ENCODE measurements at places on chromosomes 7 and 10. TPM values are rescaled to one million over a fixed set of nuclear protein-coding genes. Genes with fewer than 3 reads are reported as not detected.

Gene SLC26A3
- 3,779 TPM for total RNA-seq

Gene CPVL
- total RNA-seq, result 0.75 TPM

Gene FAM131B
- total RNA-seq, result 7.1 TPM

Gene CALML5
- total RNA-seq, result not detected

Gene C10orf143
- 3.8 TPM for total RNA-seq

Gene SH2D4B
- not detected for total RNA-seq

Gene ZNF727
- total RNA-seq, result 0.79 TPM

Gene TMEM236
- 44.1 TPM for total RNA-seq

Gene AKAP9
- total RNA-seq, result 242 TPM

Gene MLXIPL
- 21.9 TPM for total RNA-seq

Gene NYAP1
- total RNA-seq, result 1.4 TPM

Gene CYP26C1
- not detected for total RNA-seq

Gene DYDC1
- not detected for total RNA-seq

Gene STAMBPL1
- total RNA-seq, result 119 TPM

Gene KLF14
- 3.0 TPM for total RNA-seq

Gene HYAL4
- not detected for total RNA-seq

Gene BAIAP2L1
- 39.8 TPM for total RNA-seq

GRCh38 chr10:73955719-73956118 lies 42.2 kb upstream of the VCL start:
- DNase-seq, result no peak

- no peak for DNase-seq
Measured at GRCh38 chr10:132572545-132572937, 35.0 kb downstream of the INPP5A start.

- DNase-seq, result no peak
Measured at GRCh38 chr10:120891365-120891764, 40.2 kb downstream of the WDR11 start.

- DNase-seq, result no peak
Measured at GRCh38 chr10:24891823-24892222, 60.6 kb downstream of the PRTFDC1 start.

GRCh38 chr10:15515202-15515601 lies 144.1 kb upstream of the FAM171A1 start:
- peak; percentile 46 for DNase-seq

DNA sequence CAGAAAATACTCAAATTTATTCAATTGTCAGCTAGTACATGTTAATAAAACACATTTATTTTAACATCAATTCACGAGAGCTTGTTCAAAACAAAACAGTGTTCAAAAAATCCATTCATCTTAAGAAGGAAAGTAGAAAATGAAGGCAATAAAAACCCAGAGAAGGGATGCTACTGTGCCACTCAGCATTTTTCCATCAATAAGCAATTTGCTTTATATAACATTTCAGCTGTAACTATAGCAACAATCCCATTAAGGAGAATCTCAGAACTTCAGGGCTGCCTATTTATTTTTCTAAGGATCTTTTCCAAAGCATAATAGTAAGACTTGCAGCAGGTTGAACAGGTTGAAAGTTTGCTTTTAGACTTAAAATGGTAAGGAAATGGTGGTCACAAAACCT lies 190.5 kb downstream of the PCLO start:
- DNase-seq, result no peak

GRCh38 chr7:112383671-112384417 lies 66.4 kb upstream of the IFRD1 start:
- no peak for DNase-seq

- no peak for DNase-seq
Measured at GRCh38 chr10:3886641-3887251, 101.7 kb upstream of the KLF6 start.

DNA sequence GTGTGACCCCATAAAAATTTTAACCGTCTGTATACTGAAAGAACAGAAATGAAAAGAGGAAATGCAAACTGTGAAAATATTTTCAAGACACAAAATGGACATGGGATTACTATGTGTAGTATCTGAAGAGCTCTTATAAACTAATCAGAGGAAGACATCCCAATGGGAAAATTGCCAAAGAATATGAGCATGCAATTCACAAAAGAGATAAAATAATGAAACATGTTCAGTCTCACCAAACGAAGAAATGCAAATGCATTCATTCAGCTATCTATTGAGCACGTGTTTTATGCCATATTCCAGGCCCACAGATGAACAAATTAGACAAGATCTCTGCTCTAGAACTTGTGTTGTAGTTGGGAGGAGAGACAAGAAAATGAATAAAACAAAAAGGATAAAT lies 63.2 kb downstream of the NHLRC2 start:
- DNase-seq, result no peak

DNA sequence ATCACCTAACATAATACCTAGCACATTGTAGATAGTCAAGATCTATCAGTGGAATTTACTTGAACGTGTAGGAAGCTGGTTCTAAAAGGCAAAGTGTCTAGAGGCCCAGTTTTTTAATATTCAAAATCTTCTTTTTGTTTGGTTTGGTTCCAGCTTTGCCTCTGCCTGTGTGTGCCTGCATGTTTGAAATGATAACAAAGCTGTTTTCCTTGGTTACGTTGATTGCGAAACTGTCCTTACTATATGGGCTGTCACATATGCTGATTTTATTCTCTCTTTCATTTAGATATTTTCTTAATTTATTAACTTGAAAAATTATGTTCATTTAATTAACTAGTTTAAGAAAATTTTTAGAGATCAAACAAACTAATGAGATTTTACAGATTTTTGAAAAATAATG lies 237.3 kb downstream of the SEMA3A start:
- DNase-seq, result no peak

DNA sequence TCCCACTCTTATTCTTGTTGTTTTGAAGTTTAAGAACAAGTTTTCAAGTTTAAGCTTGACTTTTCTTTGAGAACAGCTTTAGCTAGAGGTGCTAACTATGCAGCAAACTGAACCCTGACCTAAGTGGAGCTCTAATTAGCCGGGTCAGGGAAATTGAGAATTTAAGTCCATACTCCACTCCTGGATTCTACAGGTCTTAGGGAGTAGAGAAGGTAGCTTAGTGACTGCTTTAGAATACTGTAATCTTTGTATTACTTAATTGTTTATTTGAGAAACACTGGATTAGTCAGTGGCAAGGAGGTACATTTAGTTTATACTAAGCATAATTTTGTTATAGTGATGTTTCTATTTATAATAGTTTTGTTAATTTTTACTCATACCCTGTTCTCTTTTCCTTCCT lies 74.6 kb upstream of the STRIP2 start:
- no peak for DNase-seq

- no peak for DNase-seq
Measured at GRCh38 chr10:114967071-114967470, 29.1 kb downstream of the TRUB1 start.

- DNase-seq, result no peak
Measured at GRCh38 chr10:108956149-108956548, 967.2 kb downstream of the XPNPEP1 start.

GRCh38 chr7:143325240-143325639 lies 9.3 kb downstream of the CLCN1 start:
- no peak for DNase-seq

DNA sequence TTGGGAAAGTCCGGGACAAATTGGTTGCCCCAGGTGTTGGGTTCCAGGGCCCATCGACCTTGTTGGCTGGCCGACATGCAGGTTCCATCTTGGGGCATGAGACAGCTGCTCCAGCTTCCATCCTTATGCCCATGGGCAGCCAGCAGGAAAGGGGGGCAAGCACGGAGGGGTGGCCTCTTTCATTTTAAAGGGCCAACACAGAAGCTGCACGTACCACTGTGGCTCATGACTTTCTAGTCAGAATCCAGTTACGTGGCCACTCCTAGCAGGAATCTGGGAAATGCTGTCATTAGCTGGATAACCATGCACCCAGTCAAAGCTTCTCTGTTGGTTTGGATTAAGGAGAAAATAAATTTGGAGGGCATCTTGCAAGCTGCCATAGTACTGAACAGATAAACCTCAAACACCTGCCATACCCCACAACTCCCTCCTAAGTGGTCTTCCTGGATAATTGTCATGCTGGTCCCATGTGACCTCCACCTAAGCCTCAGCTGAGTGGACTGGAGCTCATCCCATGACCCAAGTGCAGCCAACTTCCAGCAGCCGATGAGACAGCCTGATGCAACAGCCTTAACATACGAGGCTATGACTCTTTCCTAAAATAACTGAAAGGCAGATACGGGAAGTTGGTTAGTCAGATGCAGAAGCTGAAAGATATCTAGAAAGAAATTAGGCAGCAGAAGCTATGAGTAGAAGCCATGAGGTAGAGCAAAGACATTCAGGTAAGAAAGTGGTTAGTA lies 21.4 kb upstream of the GSDME start:
- no peak for DNase-seq

DNA sequence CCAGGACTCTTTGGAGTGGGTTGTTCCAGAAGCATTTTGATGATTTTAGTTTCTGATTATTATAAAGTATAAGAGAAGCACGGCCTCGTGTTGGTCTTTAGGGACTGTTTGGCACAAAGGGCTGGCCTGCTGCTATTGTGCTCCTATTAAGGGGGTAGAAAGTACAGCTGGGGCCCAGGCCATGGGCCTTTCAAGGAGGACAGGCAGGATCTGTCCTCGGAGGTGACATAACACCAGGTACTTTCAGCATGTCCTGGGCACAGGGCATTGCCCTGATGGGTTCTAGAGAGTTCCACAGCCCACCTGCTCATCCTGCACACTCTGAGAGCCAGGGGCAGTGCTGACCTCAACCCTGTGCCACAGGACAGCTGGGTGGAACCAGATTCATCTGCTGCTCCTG lies 24.9 kb downstream of the STRA8 start:
- no peak for DNase-seq

DNA sequence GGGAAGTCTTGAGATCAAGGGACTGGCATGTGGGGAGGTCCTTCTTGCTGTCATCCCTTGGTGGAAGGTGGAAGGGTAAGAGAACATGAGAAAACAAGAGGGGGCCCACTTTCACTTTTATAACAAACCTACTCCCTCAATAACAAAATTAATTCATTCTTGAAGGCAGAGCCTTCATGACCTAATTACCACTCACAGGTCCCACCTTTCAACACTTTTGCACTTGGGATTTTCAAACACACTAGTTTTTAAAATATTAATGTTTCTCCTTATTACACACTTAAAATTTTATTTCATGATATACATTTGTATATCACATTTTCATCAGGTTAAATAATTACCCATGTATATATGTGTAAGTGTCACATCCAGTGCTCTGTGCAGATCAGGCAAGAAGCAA lies 2.0 kb downstream of the ST7 start:
- no peak for DNase-seq

- DNase-seq, result no peak
Measured at GRCh38 chr10:69375307-69376151, 41.2 kb downstream of the TACR2 start.

GRCh38 chr7:128933180-128933891 lies 4.4 kb upstream of the IRF5 start:
- peak; percentile 58 for DNase-seq

- peak; percentile 55 for DNase-seq
Measured at GRCh38 chr10:31770307-31770902, 158.2 kb downstream of the ARHGAP12 start.

DNA sequence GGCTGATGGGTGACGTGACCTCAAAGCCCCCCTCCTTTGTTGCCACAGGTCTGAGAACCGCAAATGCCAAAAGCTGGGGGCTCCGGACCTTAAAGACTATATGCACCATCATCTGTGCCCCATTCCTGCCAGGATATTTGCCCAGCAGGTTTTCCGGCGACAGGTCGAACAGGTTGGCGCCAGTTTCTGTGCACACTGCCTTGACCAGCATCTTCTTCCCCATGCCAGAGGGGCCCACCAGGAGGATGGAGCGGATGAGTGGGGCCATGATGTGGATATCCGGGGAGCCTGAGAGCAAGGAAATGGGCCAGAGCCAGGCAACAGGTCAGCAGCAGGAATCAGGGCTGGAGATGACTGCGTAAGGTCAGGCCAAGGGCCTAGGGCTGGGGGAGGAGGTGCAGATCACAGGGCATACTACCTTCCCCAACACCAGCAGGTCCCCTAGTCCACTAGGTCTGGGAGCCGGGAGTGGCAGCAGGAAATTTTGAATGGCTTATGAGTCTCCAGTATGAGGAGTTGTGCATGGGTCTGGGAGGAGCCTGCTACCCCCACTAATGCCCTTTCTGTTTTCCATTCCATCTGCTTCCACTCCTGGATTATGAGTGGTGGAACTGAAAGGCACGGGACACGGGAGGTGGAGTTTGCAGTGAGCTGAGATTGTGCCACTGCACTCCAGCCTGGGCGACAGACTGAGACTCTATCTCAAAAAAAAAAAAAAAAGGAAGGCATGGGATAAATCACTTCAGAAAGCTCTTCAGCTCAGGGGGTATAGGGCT lies 6.3 kb upstream of the ASB10 start:
- DNase-seq, result no peak

DNA sequence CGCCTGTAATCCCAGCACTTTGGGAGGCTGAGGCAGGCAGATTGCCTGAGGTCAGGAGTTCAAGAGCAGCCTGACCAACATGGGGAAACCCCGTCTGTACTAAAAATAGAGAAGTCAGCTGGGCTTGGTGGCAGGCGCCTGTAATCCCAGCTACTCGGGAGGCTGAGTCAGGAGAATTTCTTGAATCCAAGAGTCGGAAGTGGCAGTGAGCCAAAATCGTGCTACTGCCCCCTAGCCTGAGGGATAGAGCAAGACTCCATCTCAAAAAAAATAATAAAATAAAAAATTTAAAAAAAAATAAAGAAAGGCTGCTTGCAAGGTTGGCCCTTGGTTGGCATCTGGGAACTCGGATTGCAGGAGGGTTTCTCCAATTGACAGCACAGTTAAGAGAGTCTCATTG lies 221.6 kb downstream of the DGKI start:
- DNase-seq, result no peak

GRCh38 chr10:104040862-104041789 lies 44.6 kb downstream of the COL17A1 start:
- DNase-seq, result no peak

GRCh38 chr10:60385399-60385738 lies 4.3 kb downstream of the ANK3 start:
- no peak for DNase-seq

- no peak for DNase-seq
Measured at GRCh38 chr10:55330486-55330885, 529.5 kb upstream of the PCDH15 start.

GRCh38 chr7:150799741-150800580 lies at the start of gene TMEM176B:
Gene TMEM176B (minus strand): TSS chr7:150800364. CDS start chr7:150796569, 3,795 bp downstream.
- peak; percentile 76 for DNase-seq

DNA sequence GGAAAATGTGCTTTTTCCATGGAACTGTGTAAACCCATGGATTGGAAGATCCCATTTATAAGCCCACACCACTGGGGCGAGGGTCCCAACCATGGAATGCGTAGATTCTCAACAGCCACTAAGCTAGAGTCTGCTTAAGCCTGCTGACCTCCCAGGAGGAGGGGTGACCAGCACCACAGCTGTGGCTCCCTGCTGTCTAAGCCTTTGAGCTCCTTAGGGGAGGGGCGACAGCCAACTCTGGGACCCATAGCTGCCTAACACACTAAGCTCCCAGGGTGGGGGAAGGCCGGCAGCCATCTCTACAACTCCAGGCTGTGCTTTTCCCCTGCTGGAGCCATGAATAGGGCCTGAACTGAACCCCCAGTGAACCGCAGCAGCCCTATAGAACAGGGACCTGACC lies 249.8 kb upstream of the HPS1 start:
- DNase-seq, result no peak
